ENCODE measurements at places on chromosomes 11 and 22.

GRCh38 chr22:31962387-31963125 is 18.2 kb downstream of the YWHAH start:
- DNase-seq = no peak

DNA sequence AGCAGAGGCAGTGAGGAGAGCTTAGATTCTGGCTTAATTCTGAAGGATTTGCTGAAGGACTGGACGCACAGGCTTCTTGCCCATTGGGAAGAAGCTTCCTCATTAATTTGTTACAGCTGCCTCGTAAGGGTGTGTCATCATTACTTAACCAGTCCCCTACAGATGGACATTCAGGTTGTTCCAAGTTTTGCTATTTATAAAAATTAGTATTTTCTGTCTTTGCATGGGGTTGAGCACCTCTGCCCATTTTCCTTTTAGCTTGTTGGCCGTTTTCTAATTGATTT is 38.1 kb downstream of the CAPN1 start:
- DNase-seq = no peak

DNA sequence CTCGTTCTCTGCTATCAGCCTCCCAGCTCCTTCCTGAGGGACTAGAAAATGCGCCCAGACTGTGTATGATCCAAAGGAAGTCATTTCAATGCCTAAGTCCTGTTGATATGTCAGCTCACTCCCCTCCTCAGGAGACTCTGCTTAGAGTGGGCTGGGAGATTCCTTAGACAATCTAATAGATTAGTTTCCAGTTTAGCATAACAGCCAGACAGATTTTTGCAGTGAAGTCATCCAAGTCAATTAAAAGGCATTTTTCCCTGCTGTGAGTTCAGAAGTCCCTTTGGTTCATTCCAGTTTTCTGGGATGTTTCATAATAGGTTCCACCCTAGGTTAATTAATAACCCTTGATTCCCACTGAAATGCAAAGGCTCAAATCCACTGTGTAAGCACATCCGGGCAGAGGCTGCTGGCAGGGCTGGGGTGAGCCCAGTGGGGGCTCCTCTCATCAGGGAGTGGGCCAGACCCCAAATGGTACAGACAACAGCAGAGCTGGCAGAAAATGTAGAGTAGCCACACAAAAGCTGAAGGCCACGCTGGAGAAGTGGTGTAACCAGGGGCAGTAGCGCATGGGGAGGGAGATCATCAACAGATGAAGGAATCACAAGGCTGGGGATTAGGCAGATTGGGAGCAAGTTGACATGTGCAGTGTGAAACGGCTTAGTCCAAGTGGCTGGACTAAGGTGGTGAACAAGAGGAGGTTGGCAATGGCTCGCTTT is 90.6 kb downstream of the SYN3 start:
- no peak for DNase-seq

DNA sequence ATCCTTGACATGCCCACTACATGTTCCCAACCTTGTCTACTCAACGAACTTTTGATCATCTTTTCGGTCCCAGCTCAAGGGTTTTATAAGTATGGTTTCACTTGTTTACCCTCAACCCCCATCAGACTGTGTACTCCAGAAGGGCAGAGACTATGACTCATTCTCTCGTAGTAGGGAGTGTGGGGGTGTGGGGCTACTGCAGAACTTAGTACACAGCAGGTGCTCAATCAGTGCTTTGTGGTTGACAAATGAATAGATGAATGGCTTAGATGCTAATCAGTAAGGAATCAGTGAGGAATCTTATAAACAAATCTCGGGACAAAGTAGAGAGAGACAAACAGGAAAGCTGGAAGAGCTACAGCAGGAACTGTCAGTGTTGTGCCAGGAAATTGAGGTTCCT is 151.7 kb upstream of the PLET1 start:
- DNase-seq = no peak

DNA sequence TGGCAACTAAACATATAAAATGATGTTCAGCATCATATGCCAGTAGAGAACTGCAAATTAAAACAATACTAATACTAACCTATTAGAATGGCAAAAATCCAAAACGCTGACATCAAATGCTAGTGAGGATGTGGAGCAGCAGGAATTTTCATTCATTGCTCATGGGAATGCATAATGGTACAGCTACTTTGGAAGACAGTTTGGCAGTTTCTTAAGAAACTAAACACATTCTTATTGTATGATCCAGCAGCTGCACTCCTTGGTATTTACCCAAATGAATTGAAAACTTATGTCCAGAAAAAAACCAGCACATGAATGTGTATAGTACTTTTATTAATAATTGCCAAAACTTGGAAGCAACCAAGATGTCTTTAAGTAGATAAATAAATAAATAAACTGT is 258.0 kb downstream of the TENM4 start:
- peak; percentile 65 for DNase-seq

GRCh38 chr11:35160902-35161597 is 22.1 kb downstream of the CD44 start:
- DNase-seq = no peak

- DNase-seq = no peak
These were observed 198.8 kb upstream of the SEZ6L start for GRCh38 chr22:25970374-25970911.

DNA sequence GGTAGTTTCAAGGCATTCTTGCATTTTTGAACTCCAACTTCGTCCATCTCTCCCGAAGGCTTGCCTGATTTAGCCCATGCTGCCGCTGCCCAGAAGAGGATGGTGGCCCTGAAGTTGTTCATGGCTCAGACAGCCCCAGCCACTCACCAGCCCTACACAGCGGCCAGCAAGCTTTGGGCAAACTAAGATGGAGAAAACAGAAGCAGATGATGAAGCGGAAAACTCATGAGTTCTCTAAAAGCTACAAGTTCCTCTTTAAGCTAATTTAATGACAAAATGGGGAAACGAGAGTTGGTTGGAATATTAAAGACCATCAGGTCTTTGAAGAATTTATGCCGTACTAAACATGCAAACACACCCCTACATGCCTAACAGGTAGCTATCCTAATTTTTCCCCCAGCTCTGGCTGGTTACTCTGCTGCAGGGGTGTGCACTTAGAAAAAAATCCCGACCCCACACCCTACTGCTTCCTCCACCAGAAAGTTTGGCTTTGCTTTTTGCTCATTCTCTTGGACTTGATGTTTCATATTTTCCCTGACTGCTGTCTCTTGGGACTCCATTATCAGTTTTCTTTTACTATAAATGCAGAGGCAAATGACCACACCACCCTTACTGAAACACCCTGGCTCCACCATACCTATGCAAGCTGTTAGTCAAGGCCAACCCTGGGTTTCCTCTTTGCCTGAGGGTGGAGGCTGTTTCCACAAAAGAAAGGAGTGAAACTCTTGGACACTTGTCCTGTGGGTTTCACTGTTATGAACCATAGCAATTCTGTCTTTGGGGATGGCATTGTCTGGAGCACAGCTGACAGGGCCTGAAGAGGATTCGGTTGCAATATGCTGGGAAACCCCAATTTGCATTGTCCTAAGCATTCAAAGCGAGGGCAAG is at the start of gene MPEG1:
TSS of gene MPEG1 (minus strand) at position 184 of the 888 bp plus-strand sequence. CDS start at position 122, 62 bp downstream.
- DNase-seq = no peak

- peak; percentile 43 for DNase-seq
These were observed 5.7 kb downstream of the CDCA5 start for GRCh38 chr11:65078151-65078550.

DNA sequence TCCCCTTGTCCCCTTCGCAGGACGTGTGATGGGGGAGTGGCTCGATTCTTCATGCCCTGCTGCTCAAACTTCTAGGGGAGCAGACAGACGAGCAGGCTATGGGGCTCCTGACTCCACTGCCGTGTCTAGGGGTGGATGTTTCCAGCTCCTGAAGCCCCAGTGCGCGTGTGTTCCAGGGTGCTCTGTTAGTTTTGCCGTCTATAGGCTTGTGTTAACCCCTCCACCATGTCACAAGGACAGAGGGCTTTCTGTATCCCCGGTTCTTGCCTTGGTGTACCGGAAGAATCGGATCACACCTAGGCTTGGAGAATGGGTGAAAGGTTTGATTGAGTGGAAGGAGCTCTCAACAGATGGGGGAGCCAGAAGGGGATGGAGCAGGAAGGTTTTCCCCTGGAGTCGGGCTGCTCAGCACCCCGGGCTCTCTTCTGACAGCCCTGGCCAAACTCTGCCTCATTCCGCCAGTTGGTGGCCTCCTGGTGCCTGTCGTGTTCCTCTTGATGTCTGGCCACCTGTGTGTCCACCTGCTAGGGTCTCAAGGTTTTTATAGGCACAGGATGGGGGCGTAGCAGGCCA is 810.7 kb downstream of the BRD1 start:
- no peak for DNase-seq

DNA sequence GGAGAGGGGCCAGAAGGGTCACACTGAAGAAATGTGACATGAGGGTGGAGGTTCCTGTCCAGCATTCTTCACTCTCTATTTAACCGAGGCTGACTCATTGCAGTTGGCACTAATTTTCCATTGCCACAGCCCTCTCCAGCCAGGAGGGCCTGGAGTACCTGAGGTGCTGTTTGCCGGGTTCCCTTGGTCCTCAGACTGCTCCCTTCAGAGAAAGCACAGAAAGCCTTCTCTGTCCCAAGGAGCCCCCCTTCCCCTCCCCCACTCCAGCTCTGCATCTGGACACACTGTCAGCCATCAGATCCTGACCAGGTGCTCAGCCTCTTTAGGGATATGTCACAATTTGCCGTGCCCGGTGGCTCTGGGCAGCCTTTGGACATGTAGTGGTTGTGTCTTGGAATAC is 3.2 kb upstream of the C11orf91 start:
- no peak for DNase-seq

DNA sequence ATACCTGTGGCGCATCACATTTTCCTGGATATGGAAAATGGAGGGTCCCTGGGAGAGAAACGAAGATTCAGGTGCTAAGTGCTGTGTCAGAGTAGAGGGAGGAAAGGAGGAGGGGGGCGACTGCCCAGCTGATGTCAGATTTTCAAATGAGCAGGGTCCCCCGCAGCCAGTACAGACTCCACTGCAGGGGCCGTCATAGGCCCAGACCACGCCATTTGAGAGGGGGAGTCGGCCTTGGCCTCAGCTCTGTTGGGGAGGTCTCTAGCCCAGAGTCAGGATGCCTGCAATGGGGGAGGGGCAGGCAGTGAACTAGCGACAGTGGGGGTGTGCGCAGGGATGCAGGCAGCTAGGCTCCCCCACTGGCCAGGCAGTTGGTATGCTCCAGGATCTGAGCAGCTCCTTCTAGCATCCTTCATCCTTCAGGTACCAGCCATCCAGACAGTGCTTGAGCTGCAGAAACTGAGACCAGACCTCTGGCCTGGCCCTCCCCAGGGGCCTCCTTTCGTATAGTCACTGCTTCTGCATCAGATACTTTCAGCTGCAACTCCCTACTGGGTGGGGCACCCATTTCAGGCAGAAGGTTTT is at the start of the genes BSCL2 and GNG3:
TSS of gene BSCL2 (minus strand) at position 148 of the 585 bp plus-strand sequence. CDS start 229 bp downstream, outside the sequence.
TSS of gene GNG3 (plus strand) at position 400 of the 585 bp plus-strand sequence. CDS start 620 bp downstream, outside the sequence.
- no peak for DNase-seq

- no peak for DNase-seq
These were observed 36.3 kb upstream of the LYVE1 start for GRCh38 chr11:10604798-10605197.

DNA sequence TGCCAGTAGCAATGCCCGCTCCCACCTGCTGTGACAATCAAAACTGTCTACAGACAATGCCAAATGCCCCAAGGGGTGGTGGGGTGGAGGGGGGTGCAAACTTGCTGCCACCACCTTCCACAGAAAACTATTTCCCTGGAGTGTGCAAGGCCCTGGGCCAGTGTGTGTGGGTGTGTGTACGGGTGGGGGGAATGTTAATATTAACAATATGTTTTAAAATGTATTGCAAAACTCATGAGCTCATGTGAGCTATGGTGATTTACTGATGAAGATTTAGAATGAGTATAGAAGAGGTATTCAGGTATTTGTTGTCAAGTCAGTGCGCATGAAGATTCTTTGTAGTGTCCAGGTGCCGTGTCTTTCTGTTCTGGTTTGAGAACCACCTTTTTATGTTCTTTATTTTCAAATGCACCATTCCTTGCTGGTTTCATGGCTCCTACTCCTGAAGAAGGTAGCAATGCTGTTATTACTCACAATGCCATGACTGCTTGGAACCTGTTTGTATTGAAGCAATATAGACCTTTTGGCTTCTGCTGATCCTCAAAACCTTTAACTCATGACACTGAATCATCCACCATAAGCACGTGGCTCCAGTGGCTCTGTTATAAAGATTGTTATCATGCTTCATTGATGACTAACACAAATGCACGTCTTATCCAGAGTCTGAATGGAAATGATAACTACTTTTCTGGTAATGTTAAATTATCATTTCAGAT is 29.9 kb upstream of the AQP11 start:
- DNase-seq = peak; percentile 63

DNA sequence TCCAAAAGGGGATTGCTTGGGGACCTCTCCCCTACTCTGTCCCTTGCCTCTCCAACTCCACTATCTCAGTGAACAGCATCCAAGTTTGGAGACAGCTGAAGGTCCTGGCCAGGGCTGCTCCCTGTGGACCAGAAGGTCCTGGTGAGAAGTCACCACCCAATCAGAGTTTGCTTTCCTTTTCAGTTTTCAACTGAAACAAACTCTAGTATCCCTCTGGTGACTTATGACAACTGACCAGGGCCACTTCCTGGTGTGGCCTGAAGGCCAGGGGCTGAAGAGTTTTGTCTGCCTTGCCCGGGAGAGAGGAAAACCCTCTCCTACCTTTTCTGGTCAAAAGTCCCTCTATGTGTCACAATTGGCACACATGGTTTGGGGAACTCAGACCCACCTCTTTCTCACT is 5.1 kb downstream of the JAML start:
- no peak for DNase-seq

- peak; percentile 79 for DNase-seq
These were observed 14.3 kb upstream of the FGF19 start for GRCh38 chr11:69718147-69718546.

GRCh38 chr11:6657346-6657745 is 1.7 kb upstream of the DCHS1 start:
- DNase-seq = no peak

GRCh38 chr11:76835928-76836612 is 24.6 kb upstream of the ACER3 start:
- peak; percentile 65 for DNase-seq

GRCh38 chr22:48953830-48954229 is 873.8 kb downstream of the BRD1 start:
- DNase-seq = no peak

GRCh38 chr11:109527496-109527895 is 105.5 kb downstream of the C11orf87 start:
- DNase-seq = no peak

All from AG08396 (cell line).